H1 (cell line): ENCODE measurements at places on chromosomes 2 and 18. TPM values are rescaled to one million over a fixed set of nuclear protein-coding genes. Genes with fewer than 3 reads are reported as not detected.

CNDP1 gene
- not detected in 2 replicates for total RNA-seq

MYCN gene
- 137 and 142 TPM in 2 replicates for total RNA-seq

METAP1D gene
- 6.2 and 6.4 TPM in 2 replicates for total RNA-seq

SLC66A2 gene
- 11.6 and 15.0 TPM in 2 replicates for total RNA-seq

PXDN gene
- 131 and 141 TPM in 2 replicates for total RNA-seq

SIGLEC15 gene
- 0.37 and 0.54 TPM in 2 replicates for total RNA-seq

SCYGR8 gene
- total RNA-seq, result not detected in 2 replicates
